ENCODE measurements at places on chromosomes 16 and 17.

DNA sequence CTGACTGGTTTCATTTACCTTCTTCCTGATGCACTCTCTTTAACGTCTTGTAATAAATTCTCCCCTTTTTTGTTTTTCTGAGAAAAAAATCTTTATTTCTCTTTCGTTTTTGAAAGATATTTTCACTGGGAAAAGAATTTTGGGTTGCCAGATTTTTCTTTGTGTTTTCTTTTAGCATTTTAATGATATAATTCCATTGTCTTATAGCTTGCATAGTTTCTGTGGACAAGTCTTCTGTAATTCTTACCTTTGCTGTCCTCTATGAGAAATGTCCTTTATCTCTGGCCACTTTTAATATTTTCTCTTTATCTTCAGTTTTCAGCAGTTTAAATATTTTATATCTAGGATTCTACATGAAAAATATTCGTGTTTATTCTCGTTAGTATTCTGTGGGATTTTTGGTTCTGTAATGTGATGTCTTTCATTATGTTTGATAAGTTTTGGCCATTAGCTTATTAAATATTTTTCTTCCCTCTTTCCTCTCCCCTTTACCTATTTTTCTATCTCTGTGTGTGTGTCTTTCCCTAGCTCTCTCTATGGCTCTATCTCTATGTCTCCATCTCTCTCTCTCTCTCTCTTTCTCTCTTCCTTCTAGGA is 236.5 kb downstream of the C16orf95 start:
- DNase-seq = no peak

- no peak for DNase-seq
Measured at GRCh38 chr17:17365476-17366110, 62.4 kb downstream of the NT5M start.

DNA sequence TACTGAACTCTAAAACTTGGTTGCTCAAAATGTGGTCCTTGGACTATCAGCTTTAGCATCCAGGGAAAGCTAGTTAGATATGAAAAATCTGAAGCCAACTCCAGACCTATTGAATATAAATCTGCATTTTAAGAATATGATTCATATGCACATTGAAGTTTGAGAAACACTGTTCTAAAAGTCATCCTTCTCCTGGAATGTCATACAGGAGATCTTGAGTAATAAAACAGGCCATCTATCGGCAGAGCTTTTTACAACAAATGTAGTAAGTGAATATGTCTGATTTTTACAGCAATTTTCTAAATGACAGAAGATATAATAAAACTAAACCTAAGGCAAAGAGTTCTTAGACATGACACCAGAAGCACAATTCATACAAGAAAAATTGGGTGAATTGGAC is 140.4 kb downstream of the PMP22 start:
- no peak for DNase-seq

DNA sequence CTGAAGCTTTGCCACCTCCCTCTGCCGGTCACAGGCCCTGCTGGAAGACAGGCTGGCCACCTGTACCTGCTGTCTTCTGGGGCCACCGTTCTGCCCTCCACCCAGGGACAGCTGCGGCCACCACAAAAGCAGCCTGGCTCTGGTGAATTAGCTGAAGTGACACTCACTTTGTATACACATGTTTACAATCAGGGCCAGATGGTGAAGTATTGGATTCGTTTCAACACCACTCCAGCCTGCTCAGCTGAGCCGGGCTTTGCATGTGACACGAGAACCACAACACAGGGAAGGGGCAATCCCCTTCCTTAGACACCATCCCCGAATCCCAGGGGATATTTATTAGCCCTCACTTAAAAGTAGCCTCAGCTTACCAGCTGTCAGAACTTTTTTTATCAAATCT is 191.5 kb upstream of the RPL38 start:
- no peak for DNase-seq

- no peak for DNase-seq
Measured at GRCh38 chr17:80946449-80946848, 45.2 kb upstream of the CHMP6 start.

DNA sequence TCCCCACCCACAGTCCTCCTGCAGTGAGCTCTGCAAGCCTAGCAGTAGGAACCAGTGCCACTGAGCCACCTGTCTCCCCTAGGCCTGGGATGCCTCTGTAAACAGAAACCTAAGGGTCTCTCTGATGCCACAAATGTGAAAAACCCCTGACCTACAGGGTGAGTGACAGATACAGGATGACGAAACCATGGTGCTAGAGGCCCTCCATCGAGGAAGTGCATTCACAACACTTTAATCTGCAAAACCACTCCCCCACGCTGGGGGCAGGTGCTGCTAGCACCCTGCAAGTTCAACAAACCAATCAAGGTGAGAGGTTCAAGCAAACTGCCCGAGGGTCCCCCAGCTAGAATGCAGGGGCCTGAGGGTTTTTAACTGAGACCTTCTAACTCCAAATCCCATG is 59.5 kb downstream of the CDYL2 start:
- DNase-seq = no peak

DNA sequence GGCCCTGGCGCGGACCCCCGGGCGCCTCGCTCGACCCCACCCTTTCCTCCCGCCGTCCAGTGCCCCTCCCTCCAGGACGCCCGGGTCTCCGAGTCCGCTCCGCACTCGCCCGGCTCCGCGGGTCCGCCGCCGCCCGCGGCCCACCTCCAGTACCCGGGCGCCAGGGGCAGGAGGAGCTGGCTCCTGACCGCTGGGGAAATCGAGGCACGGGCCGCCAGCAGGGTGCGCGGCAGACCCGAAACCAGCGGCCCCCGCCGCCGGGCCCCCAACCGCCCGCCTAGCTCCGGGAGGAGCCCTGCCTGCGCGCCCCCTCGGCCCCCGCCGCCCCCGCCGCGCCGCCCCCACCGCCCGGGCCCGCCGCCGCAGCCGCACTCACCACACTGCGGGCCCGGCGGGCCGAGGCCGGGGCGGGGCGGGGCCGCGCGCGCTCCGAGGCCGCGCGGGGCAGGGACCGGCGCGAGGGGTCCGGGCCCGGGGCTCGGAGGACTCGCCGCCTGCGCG is 333 bp downstream of the MAFG start:
- DNase-seq = no peak

- no peak for DNase-seq
Measured at GRCh38 chr16:72711823-72712222, 336.1 kb downstream of the ZFHX3 start.

- no peak for DNase-seq
Measured at GRCh38 chr16:31461201-31461920, 2.1 kb downstream of the ARMC5 start.

DNA sequence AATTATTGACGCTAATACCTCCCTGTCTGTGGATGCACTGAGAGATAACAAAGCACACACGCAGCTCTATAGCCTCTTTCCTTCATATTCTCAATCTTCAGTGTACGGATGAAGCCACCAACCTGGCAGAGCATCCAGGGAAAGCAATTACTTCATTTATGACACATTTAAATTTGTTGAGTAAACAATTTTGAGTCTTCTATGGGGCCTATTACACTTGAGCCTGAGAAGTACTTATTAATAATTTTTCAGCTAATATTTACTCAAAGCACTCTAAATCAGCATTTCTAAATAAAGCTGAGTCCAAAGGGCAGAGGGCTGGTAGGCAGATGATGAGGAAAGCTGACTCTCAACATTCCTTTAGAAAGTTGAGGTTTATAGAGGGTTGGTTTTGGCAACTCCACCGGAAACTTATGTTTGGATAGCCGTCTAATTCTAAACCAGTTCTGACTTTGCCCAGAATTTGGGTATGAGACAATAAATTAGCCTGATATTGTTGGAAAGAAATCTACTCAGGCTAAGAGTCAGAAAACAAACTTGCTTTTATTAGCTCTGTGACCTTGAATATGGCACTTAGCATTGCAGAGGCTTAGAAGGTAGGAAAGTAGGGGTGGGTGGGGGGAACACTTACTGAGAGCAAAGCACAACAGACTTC is 643.5 kb downstream of the CDH11 start:
- no peak for DNase-seq

Measured in Karpas-422 (cell line).